ENCODE measurements at places on chromosomes 4 and X. TPM values are rescaled to one million over a fixed set of nuclear protein-coding genes. Genes with fewer than 3 reads are reported as not detected.
A peak's percentile ranks its signal among the peaks of the same experiment; 100 is the strongest.

- H3K4me1 ChIP-seq = peaks cover 12% of the 10 kb centered on the region
- no peak for DNase-seq
- H3K27me3 ChIP-seq = no peaks in the 10 kb centered on the region
These were observed 106.2 kb upstream of the PTCHD1 start for GRCh38 chrX:23228454-23228853.

- H3K36me3 ChIP-seq = peaks cover 6% of the 10 kb centered on the region
- no peak overlapping the region for H3K27ac ChIP-seq
- no peaks in the 10 kb centered on the region for H3K4me1 ChIP-seq
- no peak overlapping the region for H3K4me3 ChIP-seq
These were observed 276.3 kb upstream of the GALNT7 start for GRCh38 chr4:172892300-172892699.

- H3K4me3 ChIP-seq = no peak overlapping the region
- no peak for DNase-seq
- no peaks in the 10 kb centered on the region for H3K27me3 ChIP-seq
- no peak overlapping the region for H3K27ac ChIP-seq
- H3K36me3 ChIP-seq = no peaks in the 10 kb centered on the region
These were observed 201.0 kb upstream of the MAMLD1 start for GRCh38 chrX:150162141-150162540.

DNA sequence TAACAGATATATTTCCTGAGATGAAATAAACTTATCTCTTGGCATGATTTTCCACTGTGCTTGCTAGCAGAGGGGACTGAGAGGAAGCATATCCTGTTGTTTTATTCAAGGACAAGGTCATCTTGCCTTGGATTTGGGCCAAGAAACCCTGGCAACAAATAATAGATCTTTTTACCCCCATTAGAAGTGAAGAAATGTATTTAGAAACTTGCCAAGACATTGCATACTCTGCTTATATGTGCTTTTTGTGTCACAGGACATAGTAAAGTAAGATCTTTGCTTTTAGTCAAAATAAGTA is 170.2 kb downstream of the RAPGEF2 start:
- no peaks in the 10 kb centered on the region for H3K27me3 ChIP-seq
- peaks cover 7% of the 10 kb centered on the region for H3K36me3 ChIP-seq
- H3K4me3 ChIP-seq = no peak overlapping the region
- peak overlapping the region; percentile 69 for H3K27ac ChIP-seq
- H3K4me1 ChIP-seq = peaks cover 21% of the 10 kb centered on the region

DNA sequence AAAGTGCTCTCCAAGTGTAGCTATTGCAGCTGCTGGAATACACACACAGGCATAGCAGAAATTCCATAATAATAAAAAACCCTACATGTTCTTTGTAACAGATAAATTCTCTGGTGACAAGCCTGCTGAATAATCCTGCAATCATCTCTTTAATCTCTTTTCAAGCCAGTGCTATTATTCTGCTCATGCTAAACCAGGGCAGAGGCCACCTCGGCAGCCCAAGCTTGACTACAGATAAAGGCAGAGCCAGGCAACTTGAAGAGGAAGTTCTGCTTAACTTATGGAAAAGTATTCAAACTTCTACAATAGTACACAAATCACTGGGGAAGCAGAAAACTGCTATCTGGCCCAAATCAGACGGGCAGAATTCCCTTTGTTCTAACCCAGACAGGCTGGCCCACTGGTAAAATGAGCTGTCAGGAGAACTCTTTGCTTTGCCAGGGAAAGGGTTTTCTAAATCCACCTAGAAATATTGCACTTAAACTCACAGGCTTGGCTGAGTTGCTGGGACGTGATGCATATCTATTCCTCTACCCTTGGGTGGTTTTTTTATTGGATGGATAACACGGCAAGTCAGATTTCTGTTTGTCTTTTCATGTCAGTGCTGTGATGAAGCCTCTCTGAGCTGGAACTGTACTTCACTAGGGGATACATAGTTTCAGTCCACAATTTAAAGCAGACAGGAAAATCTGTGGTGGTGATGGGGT is 70.5 kb downstream of the GATB start:
- no peak for DNase-seq
- peaks cover 4% of the 10 kb centered on the region for H3K36me3 ChIP-seq
- H3K27me3 ChIP-seq = no peaks in the 10 kb centered on the region
- no peak overlapping the region for H3K4me3 ChIP-seq

DNA sequence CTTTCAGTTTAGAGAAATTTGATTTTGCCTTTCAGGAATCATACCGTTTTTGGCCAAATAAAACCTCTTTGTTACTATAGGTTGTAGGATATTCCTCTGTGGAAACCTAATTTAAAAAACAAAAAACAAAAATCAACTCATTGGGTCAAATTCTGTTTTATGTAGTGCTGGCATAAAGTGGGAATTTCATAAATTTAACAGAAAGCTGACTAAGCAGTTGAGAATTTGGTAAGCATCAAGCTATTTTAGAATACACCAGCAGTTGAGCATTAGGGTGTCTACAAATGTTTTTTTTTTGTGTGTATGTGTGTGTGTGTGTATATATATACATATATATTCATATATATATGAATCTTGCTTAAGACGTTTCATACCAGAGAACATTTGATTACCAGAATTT is 47.4 kb downstream of the C4orf33 start:
- no peak for DNase-seq
- H3K36me3 ChIP-seq = no peaks in the 10 kb centered on the region
- H3K4me3 ChIP-seq = no peak overlapping the region
- H3K27ac ChIP-seq = no peak overlapping the region
- H3K4me1 ChIP-seq = peaks cover 4% of the 10 kb centered on the region

- peaks cover 6% of the 10 kb centered on the region for H3K4me1 ChIP-seq
- peaks cover 13% of the 10 kb centered on the region for H3K27me3 ChIP-seq
These were observed 127.1 kb downstream of the CHIC2 start for GRCh38 chr4:53937327-53937726.

DNA sequence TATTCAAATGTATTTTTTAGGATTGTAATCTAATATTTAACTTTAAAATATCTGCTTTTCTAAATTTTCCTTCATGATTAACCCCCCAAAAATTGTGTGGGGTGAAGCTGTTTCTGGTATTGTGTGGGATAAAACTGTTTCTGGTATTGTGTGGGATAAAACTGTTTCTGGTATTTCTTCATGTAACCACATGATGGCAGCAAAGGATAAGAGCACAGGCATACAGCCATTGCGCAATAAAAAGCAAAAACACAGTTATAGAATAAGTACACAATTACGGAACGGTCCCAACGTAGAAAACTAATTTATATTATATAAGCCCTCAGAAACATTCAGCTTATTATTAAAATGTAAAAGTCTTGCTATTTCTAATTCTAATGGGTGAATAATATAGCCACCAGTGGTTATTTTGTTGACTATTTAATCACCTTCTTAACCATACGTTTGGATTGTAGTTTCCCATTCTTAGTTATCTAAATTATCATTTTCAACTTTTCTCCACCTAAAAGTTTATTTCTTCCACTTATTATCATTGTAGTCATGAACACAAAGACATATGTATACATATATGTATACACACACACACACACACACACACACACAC is 333.9 kb upstream of the FSTL5 start:
- H3K36me3 ChIP-seq = no peaks in the 10 kb centered on the region
- H3K4me1 ChIP-seq = no peaks in the 10 kb centered on the region
- no peak overlapping the region for H3K4me3 ChIP-seq

DNA sequence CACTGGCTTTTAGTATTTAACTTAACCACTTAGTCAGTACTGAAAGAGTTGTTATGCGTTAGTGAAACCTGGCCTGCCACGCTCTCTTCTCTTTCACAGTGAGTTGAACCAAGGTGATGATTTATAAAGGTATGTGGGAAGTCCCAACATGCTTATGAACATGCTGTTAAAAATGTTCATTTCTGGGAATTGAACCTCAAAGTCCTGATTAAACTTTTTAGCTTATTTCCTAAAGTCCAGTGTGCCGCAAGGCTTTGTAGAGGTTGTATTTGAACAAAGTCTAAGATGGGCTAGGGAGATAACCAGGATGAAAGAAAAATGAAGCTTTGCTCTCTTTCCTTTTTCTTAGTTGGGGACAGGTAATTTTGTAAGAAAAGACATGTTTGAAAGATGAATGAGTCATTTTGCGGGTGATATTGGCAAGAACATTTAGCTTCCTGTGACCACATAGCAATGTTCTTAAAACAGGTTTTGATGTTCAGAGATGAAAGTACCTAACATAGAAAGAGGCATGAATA is 270.3 kb downstream of the DTHD1 start:
- H3K27me3 ChIP-seq = no peaks in the 10 kb centered on the region
- no peak for DNase-seq
- no peaks in the 10 kb centered on the region for H3K4me1 ChIP-seq
- no peak overlapping the region for H3K27ac ChIP-seq
- H3K4me3 ChIP-seq = no peak overlapping the region

DNA sequence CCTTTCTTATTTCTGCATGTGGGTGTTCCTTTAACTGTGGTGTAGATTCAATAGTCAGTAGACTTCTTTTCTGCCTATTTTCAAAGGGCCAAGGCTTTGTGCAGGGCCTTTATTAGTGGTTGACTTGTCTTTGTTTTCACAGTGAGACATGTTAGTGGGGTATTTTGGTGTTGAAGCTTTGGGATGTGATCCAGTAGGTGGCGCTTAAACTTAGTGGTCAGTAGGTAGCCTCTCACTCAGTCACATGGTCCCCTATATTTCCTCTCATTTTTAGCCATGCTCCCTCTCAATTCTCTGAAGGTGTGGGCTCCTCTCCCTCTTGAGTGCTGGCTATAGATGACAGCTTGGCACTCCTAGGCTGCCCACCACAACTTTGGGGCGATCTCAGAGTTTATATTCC is 23.4 kb upstream of the SLC10A7 start:
- H3K27ac ChIP-seq = no peak overlapping the region
- no peak for DNase-seq
- no peaks in the 10 kb centered on the region for H3K36me3 ChIP-seq
- peaks cover 22% of the 10 kb centered on the region for H3K27me3 ChIP-seq
- no peaks in the 10 kb centered on the region for H3K4me1 ChIP-seq

DNA sequence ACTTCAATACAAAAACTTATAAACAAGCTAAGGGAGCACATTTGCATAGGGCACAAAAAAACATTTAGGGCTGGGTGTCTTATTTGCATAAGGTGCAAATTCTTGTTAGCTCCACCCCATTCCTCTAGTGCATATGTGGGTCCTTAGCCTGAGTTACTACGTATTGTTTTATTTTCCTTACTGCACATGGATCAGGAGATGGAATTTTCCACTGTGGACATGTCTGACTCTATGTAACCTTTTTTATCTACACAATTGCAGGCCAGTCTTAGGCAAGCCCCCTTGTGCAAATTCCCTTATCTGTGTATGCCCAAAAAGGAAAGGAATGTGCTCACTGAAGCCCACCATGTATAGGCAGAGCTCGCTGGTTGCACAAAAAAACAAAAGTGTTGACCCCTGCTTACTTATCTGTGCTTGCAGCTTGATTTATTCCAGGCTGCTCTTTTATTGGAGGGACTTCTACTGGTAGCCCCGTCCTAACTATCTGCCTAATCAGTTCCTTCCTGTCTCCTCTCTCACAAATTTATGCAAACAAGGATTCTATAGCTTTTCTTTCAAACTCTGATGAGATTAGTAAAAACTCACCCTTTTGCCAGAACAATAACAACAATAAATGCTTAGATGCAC is 359.0 kb upstream of the MAGEB16 start:
- H3K4me1 ChIP-seq = no peaks in the 10 kb centered on the region
- H3K4me3 ChIP-seq = no peak overlapping the region
- DNase-seq = no peak
- H3K27me3 ChIP-seq = no peaks in the 10 kb centered on the region
- H3K27ac ChIP-seq = no peak overlapping the region

DNA sequence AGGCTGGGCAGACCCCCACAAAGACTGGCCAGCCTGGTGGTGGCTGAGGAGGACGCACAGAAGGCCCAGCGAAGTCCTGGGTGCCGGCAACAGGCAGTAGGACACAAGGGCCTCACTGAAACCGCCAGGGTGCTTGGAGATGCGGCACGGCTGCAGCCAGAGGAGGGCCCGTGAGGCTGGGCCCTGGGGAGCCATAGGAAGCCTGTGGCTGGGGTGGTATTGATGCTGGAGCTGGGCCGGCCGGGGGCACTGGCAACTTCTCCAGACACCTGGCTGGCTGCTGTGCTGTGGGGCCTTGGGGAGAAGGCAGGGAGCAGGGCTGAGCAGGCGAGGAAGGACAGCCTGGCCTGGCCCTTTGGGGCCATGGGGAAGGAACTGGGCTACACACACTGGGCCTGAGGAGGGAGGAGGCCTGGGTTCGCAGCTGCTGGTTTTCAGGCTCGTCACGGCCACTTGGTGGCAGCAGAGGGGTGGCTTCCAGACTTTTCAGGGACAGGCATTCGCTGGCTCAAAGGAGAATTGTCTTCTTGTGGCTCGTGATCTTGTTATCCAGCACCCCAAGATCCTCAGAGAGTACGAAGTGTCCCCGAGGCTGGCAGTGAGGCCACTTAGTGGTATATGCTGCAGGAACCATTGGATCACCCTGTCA is 37.2 kb downstream of the ATP2B3 start:
- DNase-seq = no peak
- H3K27me3 ChIP-seq = peaks cover 5% of the 10 kb centered on the region
- no peaks in the 10 kb centered on the region for H3K4me1 ChIP-seq
- no peak overlapping the region for H3K27ac ChIP-seq

DNA sequence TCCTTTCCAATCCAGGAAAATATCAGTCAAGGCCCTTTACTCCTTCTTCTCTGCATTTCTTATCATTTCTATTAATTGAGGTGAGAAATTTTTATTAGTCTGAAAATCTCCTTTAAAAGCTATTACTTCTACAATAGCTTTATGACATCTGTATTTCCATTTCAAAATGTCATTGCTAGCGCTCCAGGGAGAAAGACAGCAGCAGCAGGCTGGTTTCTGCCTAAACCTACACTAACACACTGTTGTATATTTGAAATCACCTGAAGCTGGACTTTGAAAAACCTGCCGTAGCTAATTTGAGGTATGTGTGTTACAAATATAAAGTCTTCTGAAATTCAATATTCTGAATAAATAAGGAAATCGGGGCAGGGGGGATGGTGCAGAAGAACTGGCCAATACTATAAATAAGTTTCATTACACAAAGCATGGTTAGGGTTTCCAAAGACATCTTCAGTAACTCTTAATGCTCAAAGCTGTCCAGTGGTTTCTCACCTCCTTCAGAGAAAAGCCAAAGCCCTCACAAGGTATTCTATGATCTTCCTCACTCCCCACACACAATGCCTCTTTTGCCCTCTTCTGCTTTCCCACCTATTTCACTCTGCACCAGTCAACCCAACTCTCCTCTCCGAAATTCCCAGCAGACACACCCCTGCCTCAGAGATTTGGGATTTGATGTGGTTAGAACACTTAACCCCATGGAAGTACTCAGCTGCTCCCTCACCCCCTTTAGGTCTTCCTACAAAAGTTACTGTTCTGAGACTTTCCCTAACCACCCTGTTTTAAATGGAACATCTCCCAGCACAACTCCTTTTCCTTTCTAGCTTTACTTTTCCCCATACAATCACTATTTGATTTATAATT is 122.7 kb downstream of the PPP3CA start:
- H3K4me1 ChIP-seq = no peaks in the 10 kb centered on the region
- DNase-seq = no peak
- no peaks in the 10 kb centered on the region for H3K27me3 ChIP-seq
- no peak overlapping the region for H3K4me3 ChIP-seq
- H3K36me3 ChIP-seq = no peaks in the 10 kb centered on the region

Gene TRIM2
- total RNA-seq = 48.8 TPM

Gene TENM3
- total RNA-seq = 106 TPM

Gene ATP11C
- 22.1 TPM for total RNA-seq

Gene ADRA2C
- 1.9 TPM for total RNA-seq

Gene HERC3
- total RNA-seq = 15.8 TPM

Gene HSD17B13
- 0.16 TPM for total RNA-seq

Gene MAGEC2
- total RNA-seq = not detected

Gene EMCN
- total RNA-seq = 4.3 TPM

Gene UBA6
- total RNA-seq = 88.6 TPM

Measured in mesothelial cell of epicardium (in vitro differentiated cells).